ENCODE measurements at places on chromosomes 1 and 21. TPM values are rescaled to one million over a fixed set of nuclear protein-coding genes. Genes with fewer than 3 reads are reported as not detected.

PODN gene
- total RNA-seq: 96.6 TPM

THEM5 gene
- not detected for total RNA-seq

DVL1 gene
- 58.9 TPM for total RNA-seq

LRRC53 gene
- not detected for total RNA-seq

STUM gene
- 3.9 TPM for total RNA-seq

RGSL1 gene
- total RNA-seq: not detected

RYR2 gene
- 6.1 TPM for total RNA-seq

RAB7B gene
- 1.8 TPM for total RNA-seq

LCE1F gene
- total RNA-seq: not detected

FAM110D gene
- 1.2 TPM for total RNA-seq

FAM3B gene
- not detected for total RNA-seq
